ENCODE measurements at places on chromosomes 5 and 9.

DNA sequence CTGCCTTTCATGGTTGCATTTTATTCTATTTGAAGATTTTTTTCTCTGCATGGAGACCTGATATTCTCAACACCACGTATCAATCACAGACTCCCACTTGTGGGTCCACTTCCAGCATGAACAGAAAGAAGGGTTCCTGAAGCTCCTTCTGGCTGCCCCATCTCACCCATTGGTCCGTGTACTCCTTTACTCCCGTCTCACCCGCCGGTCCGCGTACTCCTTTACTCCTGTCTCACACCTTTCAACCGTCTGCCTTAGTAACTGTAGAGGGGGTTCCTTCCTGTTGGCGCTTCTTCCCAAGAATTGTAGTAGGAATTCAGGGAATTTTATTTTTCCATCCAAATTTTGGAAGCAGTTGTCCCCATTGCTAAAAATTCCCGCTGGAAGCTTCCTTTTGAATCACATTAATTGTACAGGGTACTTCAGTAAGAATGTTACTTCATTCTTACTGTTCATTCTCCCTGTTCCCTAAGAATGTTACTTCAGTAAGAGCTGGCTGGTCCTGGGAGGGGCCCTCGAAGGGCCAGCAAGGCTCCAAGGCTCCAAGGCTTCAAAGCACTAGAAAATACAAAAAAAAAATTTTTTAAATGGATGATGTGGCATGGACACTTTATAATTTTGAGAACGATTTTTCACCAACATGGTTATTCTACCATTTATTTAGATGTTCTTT lies 3.9 kb upstream of the LPCAT1 start:
- DNase-seq, result no peak
- no peak overlapping the region for H3K4me3 ChIP-seq
- H3K36me3 ChIP-seq, result peaks cover 8% of the 10 kb centered on the region
- no peaks in the 10 kb centered on the region for H3K27me3 ChIP-seq
- H3K4me1 ChIP-seq, result peaks cover 9% of the 10 kb centered on the region

GRCh38 chr9:95060234-95060633 lies 257.3 kb downstream of the FANCC start:
- H3K27me3 ChIP-seq, result no peaks in the 10 kb centered on the region
- no peak for DNase-seq
- H3K27ac ChIP-seq, result no peak overlapping the region
- no peak overlapping the region for H3K4me3 ChIP-seq
- peaks cover 1% of the 10 kb centered on the region for H3K36me3 ChIP-seq
- no peaks in the 10 kb centered on the region for H3K4me1 ChIP-seq

- no peaks in the 10 kb centered on the region for H3K4me1 ChIP-seq
- DNase-seq, result no peak
- H3K27me3 ChIP-seq, result no peaks in the 10 kb centered on the region
- H3K4me3 ChIP-seq, result no peak overlapping the region
Measured at GRCh38 chr9:107698779-107699178, 209.2 kb upstream of the KLF4 start.

- H3K4me1 ChIP-seq, result no peaks in the 10 kb centered on the region
- no peak overlapping the region for H3K4me3 ChIP-seq
- DNase-seq, result no peak
- H3K27ac ChIP-seq, result no peak overlapping the region
Measured at GRCh38 chr5:51821697-51822096, 438.4 kb downstream of the ISL1 start.

GRCh38 chr5:140690376-140690932 lies 716 bp downstream of the HARS1 start:
- H3K4me3 ChIP-seq, result peak overlapping the region; percentile 93
- H3K27ac ChIP-seq, result peak overlapping the region; percentile 94
- peaks cover 33% of the 10 kb centered on the region for H3K4me1 ChIP-seq
- peaks cover 43% of the 10 kb centered on the region for H3K36me3 ChIP-seq

DNA sequence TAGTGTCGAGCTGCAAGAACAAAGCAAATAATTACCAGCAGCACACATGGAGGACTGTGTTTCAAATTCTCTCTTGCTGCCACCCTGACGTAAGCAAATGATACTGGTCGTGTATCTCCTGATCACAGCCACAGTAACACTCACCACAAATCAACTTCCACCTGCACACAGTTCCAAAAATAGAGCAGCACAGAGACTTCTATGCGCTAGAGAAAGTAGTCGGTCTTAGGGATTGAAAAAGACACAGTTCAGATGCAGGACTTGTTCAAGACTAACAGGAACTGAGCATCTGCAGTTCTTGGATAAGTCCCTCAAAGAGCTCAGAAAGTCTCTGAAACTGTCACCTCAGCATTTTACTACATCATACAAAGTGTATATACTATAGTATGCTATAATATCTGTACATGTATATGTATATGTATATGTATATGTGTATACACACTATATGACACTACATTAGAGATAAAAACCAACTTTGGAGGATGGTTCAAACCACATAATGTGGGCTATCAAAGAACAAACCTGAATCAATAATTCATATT lies 279.0 kb downstream of the GLIS3 start:
- H3K4me1 ChIP-seq, result no peaks in the 10 kb centered on the region
- no peaks in the 10 kb centered on the region for H3K36me3 ChIP-seq
- H3K27me3 ChIP-seq, result no peaks in the 10 kb centered on the region
- no peak overlapping the region for H3K27ac ChIP-seq
- no peak for DNase-seq
- H3K4me3 ChIP-seq, result no peak overlapping the region

- DNase-seq, result no peak
- H3K27me3 ChIP-seq, result peaks cover 53% of the 10 kb centered on the region
- H3K4me1 ChIP-seq, result no peaks in the 10 kb centered on the region
- no peaks in the 10 kb centered on the region for H3K36me3 ChIP-seq
- no peak overlapping the region for H3K27ac ChIP-seq
Measured at GRCh38 chr9:135348788-135349150, 130.8 kb upstream of the PPP1R26 start.

All from central memory CD8-positive, alpha-beta T cell (primary cell).